H4 (cell line): ENCODE measurements at places on chromosomes 11 and 22.

DNA sequence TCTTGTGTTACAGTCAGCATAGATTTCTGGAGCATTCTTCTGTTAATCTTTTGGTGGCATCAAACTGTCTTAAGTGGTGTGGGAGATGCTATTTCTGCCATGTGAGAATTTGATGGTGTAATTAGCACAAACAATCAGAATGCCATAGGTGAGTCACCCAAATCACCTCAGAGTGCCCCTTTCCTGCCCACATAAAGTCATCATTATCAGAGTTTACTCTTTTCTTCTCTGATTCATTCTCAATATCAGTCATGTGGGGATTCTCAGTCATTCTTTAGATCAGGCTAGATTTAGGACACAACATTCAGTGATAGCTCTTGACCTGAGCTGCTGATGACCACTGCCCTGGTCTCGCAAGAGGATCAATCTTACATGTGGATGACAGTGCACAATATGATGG lies 23.7 kb upstream of the MS4A6A start:
- no peak for DNase-seq

DNA sequence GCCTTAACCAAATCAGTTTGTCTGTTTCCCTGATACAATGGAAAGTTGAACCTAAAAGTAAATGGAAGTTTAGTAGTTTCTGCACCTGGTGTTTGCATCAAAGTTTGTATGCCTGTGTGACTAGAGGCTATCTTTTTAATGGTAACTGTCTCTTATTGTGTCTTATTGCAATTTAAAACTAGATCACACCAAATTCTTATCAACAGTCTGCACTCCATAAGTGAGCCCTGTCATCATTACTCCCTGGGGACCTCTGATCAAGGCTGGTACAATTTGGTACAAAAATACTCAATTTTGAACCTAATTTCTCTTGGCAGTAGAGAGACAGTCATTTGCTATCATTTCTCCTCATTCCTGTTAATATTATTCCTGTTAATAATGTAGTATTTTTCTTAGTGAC lies 38.1 kb downstream of the ARHGAP1 start:
- no peak for DNase-seq

GRCh38 chr22:49400941-49401598 lies 426.6 kb downstream of the BRD1 start:
- no peak for DNase-seq

GRCh38 chr11:42976636-42977217 lies 335.1 kb upstream of the API5 start:
- no peak for DNase-seq

DNA sequence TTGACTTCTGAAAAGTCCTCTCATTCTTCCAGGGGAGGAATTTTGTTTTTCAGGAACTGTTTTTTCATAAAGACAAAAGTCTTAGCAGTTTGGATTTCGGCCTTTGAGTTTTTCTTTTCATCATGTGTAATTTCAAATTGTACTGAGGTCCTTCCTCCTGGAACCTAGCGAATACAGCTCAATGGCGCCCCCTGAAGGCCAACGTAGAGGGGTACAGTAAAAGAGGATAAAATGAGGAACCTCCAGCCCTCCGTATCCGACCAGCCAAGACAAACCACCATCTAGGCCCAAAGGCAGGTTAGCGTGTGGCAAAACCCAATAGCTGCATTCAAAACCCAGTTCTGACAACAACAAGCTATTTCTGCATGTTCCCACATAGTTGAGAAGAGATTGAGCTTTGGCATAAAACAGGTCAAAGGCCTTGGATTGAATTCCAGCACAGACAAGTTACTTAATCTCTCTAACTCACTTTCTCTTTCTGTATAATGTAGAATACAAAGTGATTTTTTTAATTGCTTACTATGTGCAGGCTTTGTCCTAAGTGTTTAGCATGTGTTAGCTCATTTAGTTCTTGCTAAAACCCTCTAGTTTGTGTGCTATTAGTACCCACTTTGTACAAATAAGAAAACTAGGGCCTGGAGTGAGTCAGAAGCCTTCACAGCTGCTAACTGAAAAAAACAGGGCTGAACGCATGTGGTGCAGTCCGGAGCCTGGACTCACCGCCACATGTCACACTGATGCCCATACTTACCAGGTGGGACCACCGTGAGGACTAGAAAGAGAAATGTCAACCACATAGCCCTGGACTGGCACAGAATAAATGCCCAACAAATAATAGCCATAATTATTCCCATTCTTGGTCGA lies 43.2 kb upstream of the ETS1 start:
- DNase-seq: peak; percentile 75

DNA sequence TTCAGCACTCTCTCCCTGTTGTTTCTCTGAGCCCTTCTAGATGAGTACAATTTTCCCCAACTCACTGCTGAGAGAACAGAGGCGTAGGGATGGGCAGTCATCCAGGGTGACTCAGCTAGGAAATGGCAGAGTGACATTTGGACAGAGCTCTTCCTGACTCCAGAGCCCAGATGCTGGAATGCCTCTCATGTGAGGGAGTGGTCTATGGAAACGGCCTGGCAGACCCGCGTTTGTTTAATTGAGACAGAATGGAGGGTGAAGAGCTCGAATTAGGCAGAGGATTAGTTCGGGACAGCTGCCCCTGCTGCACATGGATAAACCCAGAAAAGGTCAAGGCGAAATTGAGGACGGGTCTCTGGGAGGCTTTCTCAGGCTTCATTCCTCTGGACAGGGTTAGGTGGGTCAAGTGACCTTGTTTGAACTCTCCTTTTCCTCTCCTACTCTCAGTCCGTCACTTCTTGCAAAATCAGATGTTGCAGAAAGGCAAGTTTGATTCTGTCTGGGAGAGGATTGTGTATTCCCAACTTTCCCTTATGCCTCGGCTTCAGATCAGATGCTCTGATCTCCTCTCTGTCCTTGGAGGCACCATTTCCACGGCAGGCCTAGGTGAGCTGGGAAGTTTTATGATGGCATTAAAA lies 7.6 kb upstream of the LMO2 start:
- DNase-seq: peak; percentile 84

GRCh38 chr11:29224739-29225384 lies 792.0 kb downstream of the KCNA4 start:
- DNase-seq: no peak

GRCh38 chr11:3129181-3129590 lies 35.9 kb downstream of the OSBPL5 start:
- no peak for DNase-seq

DNA sequence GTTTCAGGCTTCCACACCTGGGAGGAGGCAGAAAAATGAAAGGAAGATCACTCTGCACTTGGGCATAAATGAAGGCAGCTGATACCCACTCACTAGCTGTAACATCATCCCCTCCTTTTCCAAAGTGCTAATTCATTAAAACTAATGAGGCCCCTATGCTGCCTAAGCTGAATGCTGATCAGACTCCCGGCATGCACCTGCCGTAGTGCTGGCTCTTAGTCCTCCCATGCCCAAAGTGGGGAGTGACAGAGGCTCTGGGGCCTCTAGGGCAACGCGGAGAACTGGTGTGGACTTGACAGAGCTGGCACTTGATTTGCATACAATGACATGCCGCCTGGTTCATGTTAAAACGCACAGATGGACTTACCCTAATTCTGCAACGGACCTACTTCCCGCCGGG lies 96.5 kb upstream of the NCAM1 start:
- no peak for DNase-seq

DNA sequence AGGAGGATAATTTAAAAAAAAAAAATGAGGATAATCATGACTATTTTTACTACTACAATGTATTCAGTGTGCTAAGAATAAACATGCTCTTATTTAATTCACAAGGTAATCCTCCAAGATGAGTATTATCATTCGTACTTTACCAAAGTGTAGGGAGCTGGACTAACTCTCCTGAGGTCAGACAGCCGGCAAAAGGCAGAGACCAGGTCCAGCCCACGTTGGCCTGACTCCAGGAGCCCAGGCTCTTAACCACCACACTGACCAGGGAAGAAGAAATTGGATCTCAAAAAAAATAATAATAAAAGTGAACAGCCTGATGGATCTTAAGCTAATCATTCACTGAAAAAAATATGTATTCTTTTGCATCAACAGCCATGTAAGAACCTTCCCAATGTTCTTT lies 25.2 kb downstream of the PLAAT3 start:
- DNase-seq: no peak

GRCh38 chr22:47192651-47193437 lies 430.4 kb downstream of the TBC1D22A start:
- DNase-seq: no peak

- no peak for DNase-seq
These were observed 5.9 kb downstream of the SIAE start for GRCh38 chr11:124667601-124668000.

DNA sequence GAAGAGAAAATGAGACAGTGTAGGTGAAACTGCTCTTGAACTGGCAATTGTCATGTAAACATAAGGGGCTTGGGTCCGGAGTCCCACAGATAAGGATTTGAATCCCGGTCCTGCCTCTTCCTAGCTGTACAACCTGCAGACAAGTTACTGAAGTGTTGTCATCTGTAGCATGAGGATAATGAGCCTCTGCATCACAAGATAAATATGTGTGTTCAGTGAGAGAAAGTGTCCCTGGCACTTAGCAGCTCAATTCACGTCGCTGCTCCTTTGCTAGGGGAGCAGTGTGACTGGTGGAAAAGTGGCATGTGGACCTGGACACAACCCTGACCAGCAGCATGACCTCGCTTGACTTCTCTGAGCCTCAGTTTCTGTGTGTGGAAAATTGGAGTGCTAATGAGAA lies 73.7 kb upstream of the NECTIN1 start:
- no peak for DNase-seq

DNA sequence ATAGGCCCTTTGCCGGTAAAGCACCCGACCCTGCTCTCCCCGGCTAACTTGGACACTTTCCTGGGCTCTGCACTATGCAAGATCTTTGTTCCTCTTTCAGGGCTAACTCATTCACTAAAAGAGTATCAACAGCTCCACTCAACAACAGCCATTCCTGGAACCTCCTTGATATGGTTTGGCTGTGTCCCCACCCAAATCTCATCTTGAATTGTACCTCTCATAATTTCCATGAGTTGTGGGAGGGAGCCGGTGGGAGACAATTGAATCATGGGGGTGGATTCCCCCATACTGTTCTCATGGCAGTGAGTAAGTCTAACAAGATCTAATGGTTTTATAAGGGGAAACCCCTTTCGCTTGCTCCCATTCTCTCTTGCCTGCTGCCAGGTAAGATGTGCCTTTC lies 330.0 kb downstream of the TENM4 start:
- DNase-seq: no peak

GRCh38 chr22:44577391-44578109 lies 79.5 kb upstream of the RTL6 start:
- DNase-seq: no peak

DNA sequence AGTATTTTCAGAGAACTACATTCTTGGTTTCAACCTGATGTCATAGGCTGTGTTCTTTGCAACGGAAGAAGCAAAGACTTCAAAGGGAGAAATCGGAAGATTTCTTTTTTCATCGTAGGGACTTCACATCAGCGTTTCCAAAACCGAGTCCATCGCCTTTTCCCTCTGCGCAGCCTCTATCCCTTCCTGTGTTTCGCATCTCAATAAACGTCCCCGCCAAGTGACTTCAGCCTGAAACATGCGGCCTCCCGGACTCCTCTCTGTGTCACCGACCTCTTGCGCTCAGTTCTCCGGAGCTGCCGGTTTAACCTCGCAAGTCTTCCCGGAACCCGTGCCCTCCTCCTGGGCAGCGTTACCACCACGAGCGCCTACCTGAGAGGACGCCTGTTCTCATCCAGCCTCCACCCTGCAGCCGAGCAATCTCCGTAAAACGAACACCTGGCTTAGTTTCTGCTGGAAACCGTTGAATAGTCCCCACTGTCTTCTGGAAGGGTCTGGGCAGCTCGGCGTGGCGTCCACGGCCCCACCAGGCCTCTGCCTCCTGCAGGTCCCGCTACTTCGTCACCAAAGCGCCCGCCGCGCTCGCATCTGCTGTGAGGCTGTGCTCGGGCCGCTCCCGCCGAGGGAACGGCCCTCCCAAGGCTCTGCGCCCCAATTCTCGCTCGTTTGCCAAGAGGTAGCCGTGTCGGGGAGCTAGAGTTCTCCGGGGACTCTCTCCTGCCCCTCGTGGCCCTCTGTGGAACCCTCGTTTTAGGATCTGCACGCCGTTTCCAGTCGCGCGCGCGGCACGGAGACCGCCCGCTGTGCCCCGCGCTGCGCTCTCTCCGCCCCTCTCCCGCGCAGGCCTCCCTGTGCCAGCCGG lies at the start of gene GLB1L3:
GLB1L3 (plus strand) TSS at position 846 of the 862 bp plus-strand sequence. CDS start 362 bp downstream, outside the sequence.
- peak; percentile 31 for DNase-seq

DNA sequence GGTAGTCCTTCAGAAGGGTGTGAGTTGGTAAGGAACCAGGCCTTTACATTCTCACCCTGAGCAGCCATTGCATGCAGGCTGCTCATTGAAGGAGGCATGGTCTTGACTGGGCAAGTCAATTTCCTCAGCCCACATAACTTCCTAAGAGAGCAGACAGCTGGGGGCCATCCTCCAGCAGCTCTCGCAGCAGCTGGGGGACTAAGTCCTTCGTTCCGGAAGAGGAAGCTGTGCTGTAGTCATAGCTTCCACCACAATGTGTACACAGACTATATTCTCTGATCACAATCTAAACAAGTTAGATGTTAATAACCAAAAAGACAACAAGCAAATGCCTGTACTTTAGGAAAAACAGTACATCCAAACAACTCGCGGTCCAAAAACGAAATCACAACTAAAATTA lies 30.1 kb upstream of the MPPED1 start:
- peak; percentile 66 for DNase-seq

DNA sequence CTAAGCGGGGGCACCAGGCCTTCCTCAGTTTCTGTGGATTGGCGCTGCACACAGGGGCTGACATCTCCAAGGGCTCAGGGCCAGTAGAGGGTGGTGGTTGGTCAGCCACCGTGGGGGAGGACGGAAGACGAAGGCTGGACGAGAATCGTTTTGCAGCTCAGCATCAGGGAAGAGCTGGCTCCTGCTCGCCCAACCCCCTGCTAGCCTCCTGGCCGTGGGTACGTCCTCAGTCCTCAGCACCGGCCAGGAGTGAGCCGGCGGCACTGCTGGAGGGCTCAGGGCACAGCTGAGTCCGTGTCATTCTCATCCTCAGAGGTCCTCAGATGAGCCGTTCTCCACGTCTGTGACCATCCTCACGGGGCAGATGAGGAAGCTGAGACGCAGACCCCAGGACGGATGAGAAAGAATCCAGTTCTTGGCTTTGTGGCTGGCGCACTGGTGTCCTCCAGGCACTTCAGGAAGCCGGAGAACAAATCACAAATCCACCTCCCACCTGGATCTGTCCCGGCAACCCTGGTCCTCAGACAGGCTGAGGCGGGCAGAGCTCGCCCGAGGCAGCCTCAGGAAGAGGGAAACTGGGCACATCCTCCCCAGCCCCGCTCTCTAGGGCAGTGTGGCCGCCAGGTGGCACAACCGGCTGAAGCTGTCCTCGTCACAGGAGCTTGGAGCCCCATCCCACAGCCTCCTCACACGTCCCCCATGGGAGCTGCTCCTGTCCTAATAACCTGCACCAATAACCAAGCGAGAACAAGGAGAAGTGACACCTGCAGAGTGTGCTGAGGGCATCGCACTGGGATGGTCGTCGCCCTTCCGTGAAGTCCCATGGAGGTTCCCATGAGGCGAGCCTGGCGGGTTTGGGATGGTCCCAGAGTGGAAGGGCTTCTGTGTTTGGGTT lies 393.7 kb downstream of the BRD1 start:
- no peak for DNase-seq
